ENCODE measurements at places on chromosomes 1 and 21.

GRCh38 chr1:46735708-46736324, 16.9 kb upstream of the EFCAB14 start:
- DNase-seq: no peak

DNA sequence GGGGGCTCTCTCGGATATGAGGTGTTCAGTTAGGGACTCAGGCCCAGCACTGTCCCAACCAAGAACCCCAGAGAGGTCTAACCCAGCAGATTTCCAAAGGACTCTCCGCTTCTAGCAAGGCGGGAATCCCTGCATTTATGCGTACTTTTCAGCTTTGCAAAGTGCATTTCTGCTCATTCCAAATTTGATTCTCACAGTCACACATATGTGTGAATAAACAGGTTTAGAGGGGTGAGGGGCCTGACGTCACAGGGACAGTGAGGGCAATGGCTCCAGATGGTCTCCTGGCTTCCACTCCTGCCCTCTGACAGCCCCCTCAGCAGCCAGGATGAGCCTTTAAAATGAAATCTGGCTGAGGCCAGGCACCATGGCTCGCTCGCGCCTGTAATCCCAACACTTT, 921 bp upstream of the ECE1 start:
- no peak for DNase-seq

GRCh38 chr1:79042117-79042516, 35.6 kb upstream of the ADGRL4 start:
- DNase-seq: no peak

GRCh38 chr1:183039985-183040447, 16.8 kb downstream of the LAMC1 start:
- DNase-seq: no peak

DNA sequence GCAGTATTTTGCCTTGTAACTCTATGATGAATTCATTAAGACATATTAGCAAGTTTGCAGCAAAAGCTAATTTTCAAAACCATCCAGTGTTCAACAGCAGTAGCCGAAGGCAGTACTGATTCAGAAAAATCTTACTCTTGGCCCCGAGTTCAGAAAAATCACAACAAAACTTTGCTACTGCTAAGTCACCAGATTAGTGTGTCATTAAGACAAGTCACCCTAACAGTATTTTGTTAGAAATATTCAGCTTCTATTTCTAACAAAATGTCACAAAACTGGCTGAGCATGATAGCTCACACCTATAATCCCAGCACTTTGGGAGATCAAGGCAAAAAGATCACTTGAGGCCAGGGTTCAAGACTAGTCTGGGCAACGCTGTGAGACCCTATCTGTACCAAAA, 8.2 kb downstream of the GTF2B start:
- no peak for DNase-seq

DNA sequence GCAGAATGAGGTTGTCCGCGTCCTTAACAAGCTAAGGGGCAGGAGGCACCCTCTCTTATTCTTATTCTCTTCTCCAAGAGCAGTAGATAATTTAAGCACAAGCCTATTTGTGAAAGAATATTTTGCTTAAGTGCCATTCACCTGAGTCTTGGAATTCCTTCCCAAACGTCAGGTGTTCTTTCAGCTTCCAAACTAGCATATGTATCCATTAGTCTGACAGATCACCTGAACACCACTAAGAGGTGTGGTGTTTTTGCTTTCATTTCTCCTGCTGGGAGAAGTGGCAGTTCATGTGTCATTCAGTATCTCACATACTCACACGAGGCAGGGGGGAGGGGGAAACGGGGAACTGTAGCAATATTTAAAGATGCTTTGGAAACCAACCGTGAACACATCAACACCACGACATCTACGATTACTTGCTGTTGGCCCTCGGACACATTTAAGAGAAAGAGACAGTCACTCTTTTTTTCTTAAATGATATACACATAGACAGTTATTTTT, 45.5 kb upstream of the RBM15 start:
- no peak for DNase-seq

- DNase-seq: no peak
These were observed 81.0 kb downstream of the NTMT2 start for GRCh38 chr1:170226767-170227166.

DNA sequence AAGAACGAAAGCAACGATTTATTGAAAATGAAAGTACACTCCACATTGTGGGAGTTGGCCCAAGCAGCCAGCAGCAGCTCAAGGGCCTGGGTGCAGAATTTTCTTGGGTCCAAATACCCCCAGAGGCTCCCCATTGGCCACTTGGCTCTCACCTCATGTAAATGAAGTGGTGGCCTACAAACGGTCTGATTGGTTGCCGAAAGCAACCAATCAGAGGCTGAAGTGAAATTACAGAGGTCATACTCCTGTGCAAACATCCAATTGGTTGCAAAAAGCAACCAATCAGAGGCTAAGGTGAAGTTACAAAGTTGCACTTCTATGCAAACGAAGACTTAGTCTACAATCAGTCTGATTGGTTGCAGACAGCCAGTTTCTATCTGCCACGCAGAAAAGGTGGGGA, 31.9 kb downstream of the FAM163A start:
- no peak for DNase-seq

DNA sequence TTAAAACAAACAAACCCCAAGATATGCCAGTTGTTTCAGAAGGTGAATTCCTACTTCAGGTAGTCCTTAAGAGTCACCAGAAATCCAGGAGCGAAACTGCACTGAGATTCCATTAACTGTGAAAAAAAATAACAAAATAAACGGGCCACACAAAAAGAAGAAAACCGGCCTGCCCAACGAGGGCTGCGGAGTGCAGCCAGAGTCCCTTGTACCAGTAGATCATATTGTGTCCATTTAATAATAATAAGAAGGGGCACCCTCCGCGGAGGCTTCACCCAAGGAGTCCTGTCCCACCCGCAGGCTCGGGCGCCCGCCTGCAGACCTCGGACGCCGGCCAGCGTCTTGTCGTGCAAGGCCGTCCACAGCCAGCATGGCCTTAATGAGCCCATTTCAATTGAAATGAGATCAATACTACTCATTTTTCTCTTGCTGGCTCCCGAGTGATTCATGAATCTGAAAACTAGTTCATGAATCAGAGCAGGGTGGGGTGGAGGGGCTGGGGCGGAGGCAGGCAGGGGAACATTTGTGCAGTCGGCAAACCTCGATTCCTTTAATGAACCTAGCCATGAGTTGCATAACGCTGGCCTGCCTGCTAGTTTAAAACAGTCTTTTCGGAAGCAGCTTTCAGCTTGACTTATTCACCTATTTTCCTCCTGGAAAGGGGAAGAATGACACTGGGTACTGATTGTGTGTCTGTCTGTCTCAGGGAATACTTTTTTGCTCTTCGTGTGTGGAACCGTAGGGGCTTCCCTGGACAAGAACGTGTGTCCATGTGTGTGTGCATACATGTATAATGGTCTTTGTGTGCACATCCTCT, 113.1 kb upstream of the IRF2BP2 start:
- peak; percentile 79 for DNase-seq

DNA sequence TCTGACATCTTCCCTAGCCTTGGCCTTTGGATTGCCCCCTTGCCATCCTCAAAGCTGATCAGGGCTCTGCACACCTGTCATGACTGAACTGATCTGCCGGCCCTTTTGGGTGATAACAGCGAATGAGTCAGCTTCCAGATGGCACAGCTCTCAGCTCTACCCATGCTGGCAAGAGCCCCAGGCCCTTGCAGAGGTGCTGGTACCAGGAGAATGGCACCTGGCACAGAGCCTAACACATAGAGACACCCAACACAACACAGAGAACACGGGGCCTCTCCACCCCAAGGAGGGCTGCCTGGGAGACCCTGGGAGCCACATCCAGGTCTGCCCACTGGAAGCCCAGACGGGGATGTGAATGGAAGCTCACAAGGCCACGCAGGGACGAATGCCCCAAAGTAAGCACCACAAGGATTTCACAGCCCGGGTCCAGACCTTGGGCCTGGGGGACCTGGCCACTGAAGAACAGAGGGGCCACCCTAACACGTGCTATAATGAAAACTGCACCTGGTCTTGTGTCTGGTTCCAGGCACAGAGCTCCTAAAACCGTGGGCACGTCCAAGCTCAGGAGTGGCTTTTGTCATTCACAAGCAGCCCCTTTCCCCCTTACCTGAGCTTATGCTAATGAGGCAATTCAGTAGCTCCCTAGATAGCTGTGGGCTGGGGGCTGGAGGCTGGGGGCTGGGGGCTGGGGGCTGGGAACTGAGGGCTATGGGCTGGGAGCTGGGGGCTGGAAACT, 160.5 kb downstream of the NPHP4 start:
- DNase-seq: no peak

- no peak for DNase-seq
These were observed 20.2 kb downstream of the RALGPS2 start for GRCh38 chr1:178745260-178745659.

DNA sequence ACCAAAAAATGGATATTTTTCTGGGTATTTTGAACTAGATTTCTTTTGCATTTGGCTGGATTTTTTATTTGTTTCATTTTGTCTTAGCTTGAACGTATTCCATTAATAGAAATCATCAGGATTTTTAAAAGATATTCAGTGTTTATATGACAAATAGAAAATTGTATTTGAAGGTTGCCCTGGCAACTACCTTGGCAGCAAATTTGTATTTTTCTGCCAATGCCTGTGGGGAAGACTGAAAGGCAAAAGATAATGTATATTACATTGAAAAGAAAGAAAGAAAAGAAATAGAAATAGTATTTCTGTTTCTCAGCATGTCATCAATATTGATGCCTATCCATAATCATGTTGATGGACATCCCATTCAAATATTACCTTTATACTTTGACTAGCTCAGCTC, 16.8 kb downstream of the VCAM1 start:
- no peak for DNase-seq

DNA sequence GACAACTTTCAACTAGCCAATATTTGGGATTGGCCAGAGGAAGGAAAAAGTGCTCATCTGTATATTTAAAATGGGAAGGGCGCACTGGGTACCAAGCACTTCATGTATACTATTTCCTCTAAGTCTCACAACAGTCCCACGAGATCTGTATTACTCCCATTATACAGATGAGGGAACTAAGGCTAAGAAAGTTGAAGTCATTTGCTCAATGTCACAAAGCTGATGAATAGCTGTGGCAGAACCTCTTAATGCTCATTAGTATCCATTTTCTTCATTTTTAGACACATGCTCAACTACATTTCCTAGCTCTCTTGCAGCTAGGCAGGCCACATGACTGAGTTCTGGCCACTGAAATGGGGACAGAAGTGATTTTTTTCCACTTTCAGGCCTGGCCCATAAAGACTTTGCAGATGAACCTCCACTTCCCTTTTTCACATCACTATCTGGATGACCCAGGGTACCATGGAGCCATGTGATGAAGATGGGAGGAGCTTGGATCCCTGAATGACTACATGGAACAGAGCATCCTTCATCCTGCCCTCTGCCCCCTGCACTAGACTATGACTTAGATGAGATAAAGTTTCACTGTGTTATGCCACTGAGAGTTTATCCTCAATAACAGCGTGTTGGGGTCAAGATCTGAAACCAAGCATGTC, 31.8 kb downstream of the ATF3 start:
- DNase-seq: no peak

- DNase-seq: no peak
These were observed 4.6 kb downstream of the SLC37A1 start for GRCh38 chr21:42518215-42518614.

DNA sequence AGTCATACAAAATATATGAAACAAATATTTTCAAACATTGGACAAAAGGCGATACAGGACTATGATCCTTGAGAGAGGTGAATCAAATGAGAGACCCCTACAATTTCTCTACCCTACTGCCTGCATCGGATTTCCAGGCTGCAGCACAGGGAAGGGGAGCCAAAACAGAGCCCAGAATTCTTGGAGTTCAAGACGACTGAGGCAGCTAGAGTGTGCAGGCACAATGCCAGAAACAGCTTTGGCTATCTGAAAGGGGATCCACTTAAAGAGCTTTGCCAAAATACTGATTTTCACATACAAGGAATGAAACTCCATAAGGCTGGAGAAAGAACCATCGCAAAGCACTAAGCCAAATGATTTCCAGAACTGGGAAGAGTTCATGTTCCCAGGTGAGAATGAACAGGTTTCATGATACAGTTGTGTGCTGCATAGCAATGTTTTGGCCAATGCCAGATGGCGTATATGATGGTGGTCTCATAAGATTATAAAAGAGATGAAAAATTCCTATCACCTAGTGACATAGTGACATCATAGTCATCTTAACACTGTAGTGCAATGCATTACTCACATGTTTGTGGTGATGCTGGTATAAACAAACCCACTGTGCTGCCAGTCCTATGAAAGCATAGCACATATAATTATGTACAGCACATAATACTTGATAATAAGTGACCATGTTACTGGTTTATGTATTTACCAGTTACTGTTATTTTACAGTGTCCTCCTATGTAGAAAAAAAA, 77.5 kb downstream of the KCND3 start:
- DNase-seq: no peak

DNA sequence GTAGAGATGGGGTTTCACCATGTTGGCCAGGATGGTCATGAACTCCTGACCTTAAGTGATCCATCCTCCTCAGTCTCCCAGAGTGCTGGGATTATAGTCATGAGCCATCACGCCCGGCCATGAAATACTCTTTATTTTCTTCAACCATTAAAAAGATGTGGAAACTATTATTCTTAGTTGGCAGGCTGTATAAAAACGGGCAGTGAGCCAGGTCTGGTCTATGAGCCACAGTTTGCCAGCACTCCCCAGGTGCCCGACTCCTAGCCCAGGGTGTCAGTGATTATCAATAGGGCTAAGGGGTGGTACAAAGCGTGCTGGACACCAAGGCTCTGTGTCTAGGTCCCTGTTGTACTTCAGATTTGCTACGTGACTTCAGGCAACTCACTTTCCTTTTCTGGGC, 3.7 kb upstream of the TMEM61 start:
- DNase-seq: no peak

GRCh38 chr1:224718470-224719053, 102.4 kb downstream of the CNIH3 start:
- DNase-seq: no peak

GRCh38 chr1:40742363-40743061, 41.1 kb upstream of the KCNQ4 start:
- no peak for DNase-seq

DNA sequence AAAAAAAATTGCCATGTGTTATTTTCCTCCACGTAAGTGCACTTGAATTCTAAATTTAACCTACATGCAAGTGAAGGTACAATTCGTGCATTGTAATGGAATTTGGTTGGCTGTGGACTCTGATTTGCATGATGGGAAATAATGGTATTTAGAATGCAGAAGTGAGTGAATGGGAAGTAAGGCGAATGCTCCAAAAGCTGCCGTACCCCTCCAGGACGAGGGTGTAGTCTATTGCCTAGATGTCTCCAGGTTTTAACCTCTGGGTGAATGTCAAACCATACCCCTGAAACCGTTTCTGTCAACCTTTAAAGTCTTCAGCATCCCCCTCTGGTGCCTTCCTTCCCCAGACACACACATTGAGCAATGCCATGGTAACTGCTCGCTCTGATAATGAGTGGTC, 44.5 kb downstream of the KIAA0040 start:
- DNase-seq: no peak

All from activated CD4-positive, alpha-beta T cell treated with anti-CD3 and anti-CD28 coated beads, Interleukin-2, amount 50 U/mL, for 48 hours (primary cell).